ENCODE measurements at places on chromosomes 12 and 14. TPM values are rescaled to one million over a fixed set of nuclear protein-coding genes. Genes with fewer than 3 reads are reported as not detected.

Gene ADAM21
- not detected for total RNA-seq

Gene SLCO1C1
- total RNA-seq, result not detected

Gene ALG10B
- 4.4 TPM for total RNA-seq

DNA sequence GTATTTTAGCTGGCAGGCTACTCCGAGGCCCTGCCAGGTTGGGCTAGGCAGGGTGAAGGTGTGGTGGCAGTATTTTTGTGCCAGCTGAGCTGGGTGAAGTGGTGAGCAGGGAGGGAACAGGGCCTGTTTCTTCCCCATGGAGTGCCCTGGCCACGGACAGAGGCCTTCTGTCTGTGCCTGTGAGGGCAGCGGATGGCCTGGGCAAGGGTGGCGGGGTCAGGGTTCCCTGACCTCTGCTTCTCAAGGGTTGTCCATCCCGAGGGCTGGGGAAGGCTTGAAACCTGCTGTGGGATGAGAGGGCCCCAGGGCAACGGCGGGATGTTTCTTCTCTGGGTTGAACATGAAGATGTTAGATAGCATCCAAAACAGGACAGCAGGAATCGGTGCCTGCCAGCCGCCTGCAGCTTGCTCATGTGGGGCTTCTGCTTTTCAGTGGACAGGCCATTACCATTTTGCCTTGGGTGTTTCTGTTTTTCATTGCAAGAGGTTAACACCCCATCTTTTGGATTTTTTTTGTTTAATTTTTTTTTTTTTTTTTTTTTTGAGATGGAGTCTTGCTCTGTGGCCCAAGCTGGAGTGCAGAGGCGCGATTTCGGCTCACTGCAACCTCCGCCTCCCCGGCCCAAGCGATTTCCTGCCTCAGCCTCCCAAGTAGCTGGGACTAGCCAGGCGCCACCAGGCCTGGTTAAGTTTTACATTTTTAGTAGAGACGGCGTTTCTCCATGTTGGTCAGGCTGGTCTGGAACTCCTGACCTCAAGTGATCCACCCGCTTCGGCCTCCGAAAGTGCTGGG is 3.3 kb downstream of the MTA1 start:
- DNase-seq, result no peak
- no peaks in the 10 kb centered on the region for H3K27me3 ChIP-seq
- H3K4me3 ChIP-seq, result no peak overlapping the region
- H3K27ac ChIP-seq, result peak overlapping the region; percentile 87
- peaks cover 31% of the 10 kb centered on the region for H3K4me1 ChIP-seq

- H3K36me3 ChIP-seq, result no peaks in the 10 kb centered on the region
- H3K27ac ChIP-seq, result no peak overlapping the region
- H3K4me3 ChIP-seq, result no peak overlapping the region
- DNase-seq, result no peak
- no peaks in the 10 kb centered on the region for H3K4me1 ChIP-seq
Measured at GRCh38 chr12:128047266-128048060, 219.5 kb upstream of the TMEM132C start.

DNA sequence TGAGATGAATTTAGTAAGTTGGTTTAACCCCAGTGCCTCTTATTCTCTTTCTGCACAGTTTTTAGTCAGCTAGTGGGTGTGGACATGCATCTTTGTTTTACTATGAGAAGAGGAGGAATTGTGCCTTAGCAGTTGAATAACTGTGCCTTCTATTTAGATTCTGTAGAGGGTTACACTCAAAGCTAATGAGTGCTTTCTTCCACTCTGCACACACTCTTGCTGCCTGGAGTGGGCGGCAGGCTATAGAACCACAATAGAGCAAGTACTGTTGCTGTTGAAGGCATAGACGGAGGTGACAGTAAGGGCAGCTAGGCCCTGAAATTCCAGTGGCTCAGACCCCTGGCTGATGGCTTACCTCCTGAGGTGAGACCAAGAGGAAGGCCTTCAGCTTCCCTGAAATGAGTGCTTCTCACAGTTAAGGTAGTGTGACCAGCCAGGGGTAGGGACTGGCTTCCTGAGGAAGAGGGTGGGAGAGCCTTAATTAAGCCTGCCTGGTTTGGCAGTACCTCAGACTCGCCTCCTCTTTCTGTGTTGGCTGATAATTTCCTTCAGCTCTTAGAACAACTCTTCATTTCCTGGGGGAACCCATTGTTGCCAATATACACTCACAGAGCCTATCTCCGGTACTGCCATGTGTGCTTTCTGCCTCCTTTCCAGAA is 24.7 kb downstream of the SUSD6 start:
- peak overlapping the region; percentile 24 for H3K4me3 ChIP-seq
- DNase-seq, result no peak
- peaks cover 85% of the 10 kb centered on the region for H3K4me1 ChIP-seq
- H3K27me3 ChIP-seq, result no peaks in the 10 kb centered on the region

Gene RTL1
- not detected for total RNA-seq

Gene CRIP1
- 8.2 TPM for total RNA-seq

GRCh38 chr14:29740491-29740890 is 187.2 kb downstream of the PRKD1 start:
- H3K36me3 ChIP-seq, result no peaks in the 10 kb centered on the region
- no peaks in the 10 kb centered on the region for H3K27me3 ChIP-seq
- H3K4me3 ChIP-seq, result no peak overlapping the region
- no peaks in the 10 kb centered on the region for H3K4me1 ChIP-seq
- no peak for DNase-seq

GRCh38 chr12:95996034-95996658 is at the start of gene HAL:
TSS of gene HAL (minus strand) at chr12:95996344. CDS start at chr12:95995910, 434 bp downstream.
- no peak for DNase-seq
- peaks cover 24% of the 10 kb centered on the region for H3K36me3 ChIP-seq
- H3K4me1 ChIP-seq, result no peaks in the 10 kb centered on the region

GRCh38 chr12:65119063-65119462 is 2.0 kb downstream of the WIF1 start:
- H3K27ac ChIP-seq, result no peak overlapping the region
- H3K36me3 ChIP-seq, result no peaks in the 10 kb centered on the region
- peaks cover 81% of the 10 kb centered on the region for H3K27me3 ChIP-seq
- no peak overlapping the region for H3K4me3 ChIP-seq
- peaks cover 8% of the 10 kb centered on the region for H3K4me1 ChIP-seq

- peak overlapping the region; percentile 90 for H3K4me3 ChIP-seq
- H3K27me3 ChIP-seq, result no peaks in the 10 kb centered on the region
- H3K36me3 ChIP-seq, result peaks cover 10% of the 10 kb centered on the region
Measured at GRCh38 chr12:53299101-53299453, 418 bp upstream of the MYG1 start.

- H3K36me3 ChIP-seq, result no peaks in the 10 kb centered on the region
- no peaks in the 10 kb centered on the region for H3K4me1 ChIP-seq
- H3K4me3 ChIP-seq, result no peak overlapping the region
- H3K27ac ChIP-seq, result no peak overlapping the region
- no peaks in the 10 kb centered on the region for H3K27me3 ChIP-seq
Measured at GRCh38 chr12:94722664-94723063, 72.3 kb upstream of the TMCC3 start.

Gene TRHDE
- total RNA-seq, result 0.95 TPM

DNA sequence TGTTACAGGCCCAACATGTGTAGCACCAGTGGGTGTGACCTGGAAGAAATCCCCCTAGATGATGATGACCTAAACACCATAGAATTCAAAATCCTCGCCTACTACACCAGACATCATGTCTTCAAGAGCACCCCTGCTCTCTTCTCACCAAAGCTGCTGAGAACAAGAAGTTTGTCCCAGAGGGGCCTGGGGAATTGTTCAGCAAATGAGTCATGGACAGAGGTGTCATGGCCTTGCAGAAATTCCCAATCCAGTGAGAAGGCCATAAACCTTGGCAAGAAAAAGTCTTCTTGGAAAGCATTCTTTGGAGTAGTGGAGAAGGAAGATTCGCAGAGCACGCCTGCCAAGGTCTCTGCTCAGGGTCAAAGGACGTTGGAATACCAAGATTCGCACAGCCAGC is 8.6 kb downstream of the BCL2L14 start:
- H3K27me3 ChIP-seq, result no peaks in the 10 kb centered on the region
- H3K27ac ChIP-seq, result no peak overlapping the region
- H3K4me1 ChIP-seq, result peaks cover 6% of the 10 kb centered on the region
- H3K4me3 ChIP-seq, result no peak overlapping the region
- no peak for DNase-seq
